GM20000 (cell line): ENCODE measurements at places on chromosomes 3 and 15.

- DNase-seq, result no peak
These were observed 249.4 kb upstream of the TPM1 start for GRCh38 chr15:62792986-62793751.

DNA sequence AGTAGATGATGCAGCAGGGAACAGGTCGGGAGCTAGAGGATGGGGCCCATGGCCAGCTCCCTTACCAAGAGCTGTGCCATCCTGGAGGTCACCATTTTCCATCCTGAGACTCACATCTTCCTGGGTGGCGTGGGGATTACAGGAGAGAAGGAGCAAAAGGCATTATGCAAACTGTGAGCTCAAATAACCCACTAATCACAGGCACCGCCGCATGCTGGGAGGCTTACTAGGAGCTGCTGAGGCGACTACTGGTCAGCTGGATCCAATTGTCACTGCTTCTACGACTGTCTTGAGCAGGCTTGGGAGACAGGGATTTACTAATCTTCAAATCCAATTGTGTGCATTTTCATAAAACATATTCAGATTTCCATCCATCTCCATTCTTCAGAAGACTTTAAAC is 12.5 kb upstream of the KBTBD12 start:
- no peak for DNase-seq

DNA sequence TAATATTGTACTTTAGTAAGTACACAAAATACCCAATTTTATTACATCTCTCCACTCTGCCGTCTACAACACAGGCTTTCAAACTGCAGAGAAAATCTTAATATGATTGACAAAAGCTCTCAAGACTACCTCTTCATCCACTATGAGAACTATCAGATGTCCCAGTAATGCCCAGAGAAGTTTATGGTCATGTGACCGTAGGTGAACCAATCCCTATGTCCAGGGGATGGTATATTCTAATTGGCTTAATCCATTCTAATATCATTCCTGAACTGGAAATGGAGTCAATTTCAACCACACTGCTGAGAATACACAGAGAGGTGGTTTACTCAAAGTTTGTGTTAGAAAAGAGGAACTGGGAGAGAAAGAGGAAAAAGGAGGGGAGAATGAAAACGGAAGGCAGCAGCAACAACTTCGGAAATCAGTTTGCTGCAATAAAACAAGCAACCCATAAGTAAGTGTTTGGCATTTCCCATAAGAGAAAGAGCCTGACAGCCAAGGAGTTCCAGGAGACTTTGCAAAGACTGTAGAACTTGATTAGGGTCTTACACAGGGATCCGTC is 7.3 kb downstream of the SST start:
- no peak for DNase-seq

GRCh38 chr3:175411405-175411804 is 552.3 kb downstream of the NAALADL2 start:
- no peak for DNase-seq

GRCh38 chr3:151856118-151856517 is 17.3 kb upstream of the SUCNR1 start:
- DNase-seq, result no peak

DNA sequence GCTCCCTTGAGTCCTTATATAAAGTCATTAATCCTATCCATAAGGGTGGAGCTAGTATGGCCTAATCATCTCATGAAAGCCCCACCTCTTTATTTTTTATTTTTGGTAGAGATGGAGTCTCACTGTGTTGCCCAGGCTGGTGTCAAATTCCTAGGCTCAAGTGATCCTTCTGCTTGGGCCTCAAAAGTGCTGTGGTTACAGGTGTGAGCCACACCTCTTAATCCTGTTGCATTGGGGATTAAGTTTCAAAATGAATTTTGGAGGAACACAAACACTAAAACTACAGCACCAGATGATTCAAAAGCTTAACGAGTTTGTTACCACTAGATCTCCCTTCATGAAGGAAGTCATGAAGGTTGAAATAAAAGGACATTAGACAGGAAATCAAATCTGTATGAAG is 27.7 kb downstream of the RAB7A start:
- DNase-seq, result no peak
